ENCODE measurements at places on chromosomes 3 and 15.

- no peak for DNase-seq
Measured at GRCh38 chr3:134796281-134797056, 1.4 kb downstream of the EPHB1 start.

DNA sequence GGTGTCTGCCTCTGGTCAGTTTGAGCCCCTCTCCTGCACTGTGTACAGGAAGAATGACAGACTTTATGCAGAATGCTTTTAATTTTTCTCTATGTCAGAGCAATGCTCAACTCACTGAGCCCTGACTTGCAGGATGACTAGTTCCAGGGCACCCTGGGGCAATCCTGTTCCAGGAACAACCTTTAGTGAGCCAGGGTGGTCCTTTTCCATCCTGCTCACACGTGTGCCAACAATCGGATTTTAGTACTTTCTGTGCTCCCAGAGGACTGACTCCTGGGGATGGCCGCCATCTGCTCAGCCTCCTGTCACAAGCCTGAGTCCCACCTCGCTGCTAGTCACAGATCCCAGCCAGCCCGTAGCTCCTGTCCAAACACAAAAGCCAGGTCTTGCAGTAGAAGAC lies 48.2 kb upstream of the ALDH1A3 start:
- DNase-seq = no peak

- DNase-seq = no peak
Measured at GRCh38 chr3:185823078-185824044, 1.5 kb downstream of the IGF2BP2 start.

DNA sequence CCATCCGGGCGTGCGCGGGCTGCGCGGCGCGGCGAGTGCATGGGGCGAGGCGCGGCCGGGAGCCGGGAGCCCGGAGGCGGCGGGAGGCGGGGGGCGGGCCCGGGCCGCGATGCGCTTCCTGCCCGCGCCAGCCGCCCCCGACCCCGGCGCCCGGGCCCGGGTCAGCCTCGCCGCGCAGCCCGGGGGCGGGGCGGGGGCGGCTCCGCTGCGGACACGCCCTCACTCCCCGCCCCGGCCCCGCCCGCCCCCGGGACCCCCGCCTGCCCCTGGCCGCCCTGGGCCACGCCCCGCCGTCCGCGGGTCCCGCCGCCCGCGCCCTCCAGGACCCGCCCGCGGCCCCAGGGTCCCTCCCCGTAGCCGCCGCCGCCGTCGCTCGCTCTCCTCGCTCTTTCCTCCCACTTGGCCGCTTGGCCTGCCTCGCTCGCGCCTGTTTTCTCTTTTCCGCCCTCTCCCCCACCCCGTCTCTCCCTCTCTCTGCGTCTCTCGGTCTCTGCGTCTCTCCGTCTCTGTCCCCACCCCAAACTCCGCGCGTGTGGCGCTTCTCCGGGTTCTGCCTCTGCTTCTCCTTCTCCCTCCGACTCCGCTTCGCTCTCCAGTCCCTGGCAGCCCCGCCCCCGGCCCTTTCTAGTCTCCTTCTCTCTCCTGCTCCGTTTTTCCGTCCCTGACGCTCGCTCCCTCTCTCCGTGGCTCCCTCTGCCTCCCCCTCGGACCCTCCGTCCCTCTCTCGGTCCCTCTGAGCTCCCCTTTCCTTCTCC lies at the start of gene PLXND1:
Gene PLXND1 (minus strand): TSS at position 41 of the 755 bp plus-strand sequence. CDS start 37 bp downstream, at position 4.
- no peak for DNase-seq

GRCh38 chr15:64630396-64631107 lies 144.8 kb downstream of the RBPMS2 start:
- no peak for DNase-seq

GRCh38 chr15:84611631-84612030 lies 10.8 kb downstream of the ZSCAN2 start:
- no peak for DNase-seq

Measured in activated naive CD4-positive, alpha-beta T cell (primary cell).